Frontal cortex (tissue), 4 donors: ENCODE measurements at places on chromosomes 3 and 15. TPM values are rescaled to one million over a fixed set of nuclear protein-coding genes. Genes with fewer than 3 reads are reported as not detected.

Gene GP9
- not detected for total RNA-seq

Gene AADACL2
- total RNA-seq: not detected

Gene LIPC
- total RNA-seq: not detected

Gene LHFPL4
- total RNA-seq: 47.3 TPM

Gene NMB
- total RNA-seq: 2.4 TPM

Gene XCR1
- not detected for total RNA-seq

Gene DZIP3
- 51.8 TPM for total RNA-seq
